ENCODE measurements at places on chromosomes 13 and 19. TPM values are rescaled to one million over a fixed set of nuclear protein-coding genes. Genes with fewer than 3 reads are reported as not detected.

Gene TMEM238
- total RNA-seq = not detected

Gene FOXA3
- total RNA-seq = not detected

Gene CRB3
- total RNA-seq = not detected

Gene SULT2B1
- total RNA-seq = 1.3 TPM

Gene ELANE
- total RNA-seq = 0.32 TPM

Gene B3GNT8
- total RNA-seq = 1.2 TPM

Gene ZNF600
- 0.98 TPM for total RNA-seq

DNA sequence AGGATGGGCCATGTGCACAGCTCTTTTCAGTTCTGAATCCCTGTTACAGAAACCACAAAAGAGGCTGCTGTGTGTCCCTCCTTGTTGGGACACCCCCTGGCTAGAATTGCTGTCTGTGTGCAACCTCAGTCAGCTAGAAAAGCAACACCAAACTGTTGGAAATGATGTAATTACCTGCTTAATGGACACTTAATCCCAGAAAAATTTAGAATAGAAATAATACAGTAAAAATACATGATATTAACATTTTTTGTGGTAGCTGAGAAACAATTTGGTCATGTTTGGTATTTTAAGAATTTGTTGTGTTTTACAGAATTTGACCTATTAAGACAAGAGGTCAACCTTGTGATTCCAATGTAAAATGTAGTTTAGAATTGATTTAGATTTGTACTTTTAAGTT lies 46.8 kb downstream of the FAM124A start:
- ATAC-seq = no peak

GRCh38 chr19:7506385-7507328 lies 9.2 kb upstream of the ZNF358 start:
- ATAC-seq = peak; percentile 61

- ATAC-seq = no peak
Observed at GRCh38 chr19:38731654-38732301, 12.5 kb downstream of the CAPN12 start.

- no peak for ATAC-seq
Observed at GRCh38 chr19:41893899-41894298, 10.9 kb downstream of the ARHGEF1 start.

- peak; percentile 22 for ATAC-seq
Observed at GRCh38 chr13:97257800-97258799, 36.0 kb downstream of the MBNL2 start.

- no peak for ATAC-seq
Observed at GRCh38 chr13:73262862-73263627, 204.2 kb downstream of the KLF5 start.

- no peak for ATAC-seq
Observed at GRCh38 chr19:54923276-54923675, 17.3 kb downstream of the NCR1 start.

- peak; percentile 33 for ATAC-seq
Observed at GRCh38 chr19:44748426-44749254, at the start of gene BCL3. Gene BCL3, plus strand, starts transcription at chr19:44748708. Its CDS starts 83 bp downstream, at chr19:44748791.

GRCh38 chr19:12689581-12690216 lies 1.9 kb downstream of the GNG14 start:
- ATAC-seq = peak; percentile 4
